Stimulated activated CD8-positive, alpha-beta memory T cell treated with anti-CD3 and anti-CD28 coated beads, Interleukin-4, amount 100 ng/mL, for 1 hour (primary cell): ENCODE measurements at places on chromosomes 12 and 14.
A peak's percentile ranks its signal among the peaks of the same experiment; 100 is the strongest.

DNA sequence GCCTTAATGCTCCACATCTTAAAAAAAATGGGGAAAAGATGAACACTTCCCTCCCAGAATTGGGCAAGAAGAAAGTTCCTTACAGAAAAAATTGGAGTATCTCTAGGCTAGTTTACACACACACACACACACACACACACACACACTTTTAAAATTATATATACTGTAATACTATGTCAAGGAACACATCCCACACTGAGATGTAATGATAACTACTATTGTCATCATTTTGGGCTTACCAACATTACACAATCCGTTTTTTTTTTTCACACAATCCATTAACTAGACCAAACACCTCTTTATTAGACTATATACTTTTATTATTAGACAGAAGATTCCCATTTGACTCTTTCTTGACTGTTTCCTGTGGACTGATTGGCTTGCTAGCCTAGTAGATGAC, 2.5 kb downstream of the LTBR start:
- DNase-seq, result no peak

DNA sequence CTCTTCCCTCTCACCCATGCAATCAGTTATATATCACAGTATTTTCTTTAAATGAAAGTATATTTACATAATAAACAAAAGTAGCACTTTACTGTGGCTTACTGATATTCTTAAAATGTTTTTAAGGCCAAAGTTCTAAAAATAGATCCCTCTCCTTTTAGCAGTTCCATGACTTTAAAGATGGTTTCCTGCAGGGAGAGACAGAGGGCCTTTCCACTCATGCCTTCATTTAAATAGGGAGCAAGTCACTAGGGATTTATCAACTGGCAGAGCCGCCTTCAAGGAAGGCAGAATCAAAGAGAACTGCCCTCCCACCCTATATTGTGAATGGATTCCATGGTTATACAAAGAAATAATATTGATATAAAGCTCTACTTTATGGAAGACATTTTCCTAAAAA, 55.5 kb downstream of the DUSP16 start:
- no peak for DNase-seq

GRCh38 chr12:94557746-94558295, 92.5 kb downstream of the TMCC3 start:
- DNase-seq, result no peak

GRCh38 chr12:113174461-113175384, 10.6 kb downstream of the DDX54 start:
- DNase-seq, result peak; percentile 50

DNA sequence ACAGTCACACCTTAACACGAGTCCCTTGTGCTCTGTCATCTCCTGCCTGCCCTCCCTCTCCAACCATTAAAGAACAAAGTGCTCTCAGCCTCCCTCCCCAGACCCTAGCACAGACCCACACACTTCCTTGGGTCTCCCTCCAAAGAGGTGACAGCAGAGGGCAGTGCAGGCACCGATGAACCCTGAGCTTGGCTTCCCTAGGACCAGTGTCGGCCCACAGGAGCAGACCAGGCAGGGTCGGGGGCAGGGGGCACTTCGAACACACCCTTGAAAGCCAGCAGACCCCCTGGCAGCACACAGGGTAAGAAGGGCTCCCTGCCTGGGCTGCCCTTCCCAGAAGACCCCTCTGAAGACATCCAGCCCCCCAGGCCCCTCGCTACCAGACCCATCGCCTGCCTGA, 7.0 kb downstream of the CDK2AP1 start:
- no peak for DNase-seq

DNA sequence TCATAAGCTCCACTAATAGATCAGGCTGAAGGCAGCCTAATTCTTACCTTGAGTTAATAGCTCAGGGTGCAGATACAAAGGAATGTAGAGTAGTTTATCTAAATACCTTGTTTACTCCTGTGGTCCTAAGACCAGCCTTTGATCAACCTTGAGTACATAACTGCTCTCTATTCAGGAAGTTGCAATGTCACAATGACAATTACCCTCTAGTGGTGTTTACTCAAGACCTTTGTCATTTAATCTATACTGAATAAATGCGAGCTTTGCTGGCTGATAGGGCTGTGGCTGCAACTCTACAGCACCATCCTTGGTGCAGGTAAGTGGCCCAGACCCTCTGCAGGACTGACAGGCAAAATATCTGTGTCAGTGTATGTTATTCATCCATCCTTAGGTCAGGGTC, 282.7 kb downstream of the ATXN7L3B start:
- no peak for DNase-seq

DNA sequence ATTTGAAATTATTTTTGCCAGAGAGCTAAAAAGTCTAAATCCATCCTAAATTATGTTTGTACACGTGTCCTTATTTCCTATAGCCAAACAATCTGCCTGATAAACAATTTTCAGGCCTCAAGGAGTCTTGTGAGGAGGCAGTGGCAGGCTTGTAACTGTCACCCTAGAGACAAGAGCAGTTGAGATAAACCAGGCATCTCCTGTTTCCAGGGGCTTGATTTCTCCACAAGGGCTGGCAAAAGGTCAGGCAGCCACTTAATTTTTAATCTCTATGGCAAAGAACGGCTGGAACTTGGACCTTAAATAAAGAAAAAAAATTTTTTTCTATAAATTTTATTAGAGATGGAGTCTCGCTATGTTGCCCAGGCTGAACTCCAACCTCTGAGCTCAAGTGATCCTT, 15.5 kb downstream of the PKP2 start:
- DNase-seq, result no peak

DNA sequence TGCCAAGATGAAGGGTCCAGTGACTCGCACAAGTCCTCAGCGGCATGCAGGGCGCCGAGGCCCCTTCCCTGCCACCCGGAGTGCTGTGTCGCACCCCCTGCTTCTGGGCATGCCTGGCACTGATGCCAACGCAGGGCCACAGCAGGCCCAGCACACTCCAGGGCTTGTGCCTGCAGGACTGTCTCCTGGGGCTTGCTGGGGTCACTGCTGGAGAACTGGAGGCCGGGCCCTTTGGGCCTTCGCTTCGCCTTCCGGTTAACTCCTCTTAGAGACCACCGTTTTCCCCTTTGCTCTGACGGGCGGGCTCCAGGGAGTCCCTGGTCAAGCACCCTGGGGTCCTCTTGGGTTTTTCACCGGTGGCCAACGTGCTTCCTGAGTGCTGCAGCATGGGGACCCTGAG, 79.6 kb downstream of the WDR20 start:
- DNase-seq, result no peak

DNA sequence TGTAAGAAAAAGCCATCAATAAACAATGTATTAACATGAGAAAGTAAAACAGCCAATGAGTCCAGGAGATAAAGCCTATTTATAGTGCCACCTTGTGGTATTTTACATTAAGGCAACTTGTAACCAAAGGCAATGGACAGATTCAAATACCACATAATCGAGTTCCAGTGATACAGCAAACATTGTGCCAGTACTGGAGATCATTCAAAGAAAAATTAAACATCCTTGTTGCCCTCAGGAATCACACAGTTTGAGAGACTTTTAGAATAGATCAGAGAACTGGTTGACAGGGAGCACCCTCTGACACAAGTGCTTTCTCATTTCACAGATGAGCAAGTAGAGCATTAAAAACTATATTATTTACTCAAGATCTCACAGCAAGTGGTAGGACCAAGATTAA, 98.1 kb downstream of the DDHD1 start:
- no peak for DNase-seq

DNA sequence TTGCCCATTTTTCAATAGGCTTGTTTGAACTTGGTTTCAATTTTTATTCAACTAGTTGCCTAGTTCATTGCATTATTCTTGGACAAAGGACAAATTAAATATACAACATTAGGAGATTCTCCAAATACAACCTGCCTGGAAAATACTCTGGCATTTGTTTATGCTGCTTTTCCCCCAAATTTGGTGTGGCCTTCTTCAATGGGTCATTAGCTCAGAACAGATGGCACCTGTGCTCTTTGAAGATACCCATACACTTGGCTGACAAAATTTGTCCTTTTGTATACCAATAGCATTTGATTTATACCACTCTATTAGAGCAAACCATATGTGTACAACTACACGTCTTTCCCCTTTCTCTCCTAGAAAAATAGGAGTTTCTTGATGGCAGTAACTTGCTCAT, 35.7 kb downstream of the WBP11 start:
- DNase-seq, result no peak

DNA sequence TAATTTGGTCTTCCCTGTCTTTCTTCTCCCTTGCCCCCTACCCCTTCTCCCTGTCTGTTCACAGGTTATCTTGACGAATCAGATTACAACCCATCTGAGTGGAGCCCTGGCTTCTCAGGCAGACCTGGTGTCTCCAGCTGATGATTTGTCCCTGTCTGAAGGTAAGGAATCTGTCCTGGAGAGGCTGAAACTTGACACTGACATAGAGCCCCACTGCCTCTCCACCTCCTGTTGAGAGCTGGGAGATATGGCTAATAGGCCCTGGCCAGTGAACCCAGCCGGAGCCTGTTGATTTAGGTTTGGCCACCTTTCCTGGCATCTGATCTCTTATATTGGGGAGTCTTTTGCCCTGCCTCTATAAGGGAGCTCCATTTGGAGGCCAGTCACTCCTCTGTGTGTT, 472.2 kb downstream of the RAD51B start:
- DNase-seq, result no peak

- DNase-seq, result no peak
Measured at GRCh38 chr12:28278499-28278898, 88.2 kb downstream of the CCDC91 start.

DNA sequence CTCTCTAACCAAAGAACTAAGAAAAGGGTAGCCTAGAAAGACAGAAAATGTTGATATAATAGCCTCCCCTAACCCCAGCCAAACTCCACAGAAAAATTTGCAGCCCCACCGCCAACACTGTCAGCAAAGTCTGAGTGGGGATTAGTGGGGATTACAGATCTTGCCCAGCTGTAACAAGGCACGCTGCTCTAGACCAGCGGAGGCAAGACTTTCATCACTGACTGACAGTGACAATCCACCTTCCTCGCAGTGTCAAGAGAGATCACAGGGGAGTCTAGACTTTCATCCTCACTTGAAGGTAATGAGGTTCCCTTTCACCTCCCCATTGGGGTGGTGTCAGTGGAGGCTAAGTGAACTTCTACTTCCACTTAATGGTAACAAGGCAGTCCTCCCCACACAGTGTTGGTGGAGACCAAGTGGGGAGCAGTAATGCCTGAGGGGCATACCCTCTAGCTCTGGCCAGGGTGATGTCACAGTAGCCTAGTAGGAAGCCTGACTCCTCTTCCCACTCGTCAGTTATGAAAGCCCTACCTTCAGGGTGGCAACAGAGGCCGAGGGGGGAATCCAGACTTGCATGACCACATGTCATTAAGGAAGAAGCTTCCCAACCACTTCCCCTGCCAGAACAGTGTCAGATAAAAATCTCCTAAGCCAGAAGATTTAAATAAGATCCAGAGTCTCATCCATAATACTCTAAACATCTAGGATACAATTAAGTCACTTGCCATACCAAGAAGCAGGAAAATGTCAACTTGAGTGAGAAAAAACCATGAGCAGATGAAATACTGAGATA, 91.7 kb upstream of the RASSF8 start:
- no peak for DNase-seq
